ENCODE measurements at places on chromosomes 2 and 18.

GRCh38 chr2:204576362-204576979 is 31.2 kb downstream of the PARD3B start:
- DNase-seq: no peak
- H3K27me3 ChIP-seq: no peaks in the 10 kb centered on the region
- H3K4me1 ChIP-seq: no peaks in the 10 kb centered on the region
- H3K36me3 ChIP-seq: no peaks in the 10 kb centered on the region
- no peak overlapping the region for H3K4me3 ChIP-seq

- no peaks in the 10 kb centered on the region for H3K27me3 ChIP-seq
- H3K4me1 ChIP-seq: no peaks in the 10 kb centered on the region
- H3K27ac ChIP-seq: no peak overlapping the region
- no peaks in the 10 kb centered on the region for H3K36me3 ChIP-seq
- DNase-seq: no peak
Observed at GRCh38 chr2:11786592-11786991, 40.2 kb downstream of the LPIN1 start.

- H3K27ac ChIP-seq: no peak overlapping the region
- H3K4me3 ChIP-seq: no peak overlapping the region
- no peak for DNase-seq
- H3K4me1 ChIP-seq: no peaks in the 10 kb centered on the region
- H3K27me3 ChIP-seq: no peaks in the 10 kb centered on the region
Observed at GRCh38 chr2:157887946-157888345, 11.8 kb upstream of the ACVR1 start.

GRCh38 chr2:100136310-100136709 is 6.1 kb downstream of the AFF3 start:
- no peaks in the 10 kb centered on the region for H3K4me1 ChIP-seq
- peaks cover 3% of the 10 kb centered on the region for H3K27me3 ChIP-seq
- no peak overlapping the region for H3K27ac ChIP-seq
- no peaks in the 10 kb centered on the region for H3K36me3 ChIP-seq
- no peak overlapping the region for H3K4me3 ChIP-seq

GRCh38 chr18:58319719-58320118 is 275.7 kb downstream of the NEDD4L start:
- peaks cover 51% of the 10 kb centered on the region for H3K4me1 ChIP-seq
- no peak overlapping the region for H3K4me3 ChIP-seq
- no peak overlapping the region for H3K27ac ChIP-seq
- H3K36me3 ChIP-seq: peaks cover 12% of the 10 kb centered on the region
- no peaks in the 10 kb centered on the region for H3K27me3 ChIP-seq

DNA sequence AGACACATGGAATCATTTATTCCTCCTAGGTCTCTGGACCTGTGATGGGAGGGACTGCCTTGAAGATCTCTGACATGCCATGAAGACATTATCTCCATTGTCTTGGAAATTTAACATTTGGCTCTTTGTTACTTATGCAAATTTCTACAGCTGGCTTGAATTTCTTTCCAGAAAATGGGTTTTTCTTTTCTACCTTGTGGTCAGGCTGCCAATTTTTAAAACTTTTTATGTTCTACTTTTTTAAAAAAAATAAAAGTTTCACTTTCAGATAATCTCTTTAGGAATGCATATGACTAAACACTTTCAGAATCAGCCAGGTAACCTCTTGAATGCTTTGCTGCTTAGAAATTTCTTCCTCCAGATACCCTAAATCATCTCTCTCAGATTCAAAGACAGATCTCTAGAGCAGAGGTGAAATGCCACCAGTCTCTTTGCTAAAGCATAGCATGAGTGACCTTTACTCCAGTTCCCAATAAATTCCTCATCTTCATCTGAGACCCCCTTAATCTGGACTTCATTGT is 209.6 kb downstream of the RPRM start:
- H3K27ac ChIP-seq: no peak overlapping the region
- no peaks in the 10 kb centered on the region for H3K27me3 ChIP-seq
- DNase-seq: no peak
- no peaks in the 10 kb centered on the region for H3K36me3 ChIP-seq
